Endothelial cell of coronary artery (primary cell): ENCODE measurements at places on chromosomes 5 and 9. TPM values are rescaled to one million over a fixed set of nuclear protein-coding genes. Genes with fewer than 3 reads are reported as not detected.

Gene TNFAIP8
- 10.0 and 12.2 TPM in 2 replicates for total RNA-seq

Gene GMCL2
- not detected in 2 replicates for total RNA-seq

Gene OGN
- total RNA-seq: under 0.01 TPM in 1 of 2 replicates, not detected in the other

Gene ZNF618
- total RNA-seq: 9.7 and 12.9 TPM in 2 replicates

Gene ITGA2
- total RNA-seq: 67.9 and 80.6 TPM in 2 replicates

Gene IFNA8
- total RNA-seq: not detected in 2 replicates

Gene LHX6
- total RNA-seq: 0.27 and 1.3 TPM in 2 replicates

Gene NR5A1
- not detected in 2 replicates for total RNA-seq

Gene SELENOP
- 0.09 and 0.47 TPM in 2 replicates for total RNA-seq

Gene MORN5
- not detected in 2 replicates for total RNA-seq

Gene PALM2AKAP2
- total RNA-seq: 0.09 TPM in 2 replicates

Gene TLR4
- 43.6 and 92.9 TPM in 2 replicates for total RNA-seq

Gene DEPDC1B
- 4.7 and 12.2 TPM in 2 replicates for total RNA-seq

Gene PTPRD
- total RNA-seq: 0.38 and 5.8 TPM in 2 replicates

Gene PRR16
- total RNA-seq: 0.09 and 1.6 TPM in 2 replicates

Gene SPINK4
- not detected in 2 replicates for total RNA-seq

Gene ANXA2R
- 3.1 and 4.5 TPM in 2 replicates for total RNA-seq
